Astrocyte (in vitro differentiated cells and primary cell): ENCODE measurements at places on chromosomes 1 and 21. TPM values are rescaled to one million over a fixed set of nuclear protein-coding genes. Genes with fewer than 3 reads are reported as not detected.

- no peak for DNase-seq
Observed at GRCh38 chr1:200899015-200899386, 4.3 kb downstream of the INAVA start.

DNA sequence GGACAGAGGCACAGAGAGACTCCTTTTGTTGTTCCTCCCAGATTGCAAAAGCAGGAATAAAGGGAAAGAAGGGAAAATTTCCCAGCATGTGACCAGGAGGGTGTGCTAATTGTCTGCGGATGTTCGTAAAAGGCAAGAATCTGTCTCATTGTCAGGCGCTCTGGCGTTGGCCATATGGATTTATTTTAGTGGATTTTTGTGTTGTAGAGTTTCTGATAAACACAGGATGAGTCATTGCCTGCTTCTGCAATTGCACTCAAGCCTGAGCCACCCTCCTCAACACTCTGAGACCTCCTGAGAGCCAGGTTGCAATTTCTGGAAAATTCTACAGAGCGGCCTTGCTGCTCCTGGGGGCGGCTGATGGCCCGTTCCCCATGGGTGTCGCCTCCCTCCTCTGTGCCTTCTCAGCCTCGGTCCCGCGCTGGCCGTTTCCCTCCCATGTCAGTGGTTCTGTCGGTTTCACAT is 227.7 kb downstream of the KAZN start:
- peak; percentile 87 for DNase-seq

Gene SPATA21
- total RNA-seq, result not detected in 2 replicates

DNA sequence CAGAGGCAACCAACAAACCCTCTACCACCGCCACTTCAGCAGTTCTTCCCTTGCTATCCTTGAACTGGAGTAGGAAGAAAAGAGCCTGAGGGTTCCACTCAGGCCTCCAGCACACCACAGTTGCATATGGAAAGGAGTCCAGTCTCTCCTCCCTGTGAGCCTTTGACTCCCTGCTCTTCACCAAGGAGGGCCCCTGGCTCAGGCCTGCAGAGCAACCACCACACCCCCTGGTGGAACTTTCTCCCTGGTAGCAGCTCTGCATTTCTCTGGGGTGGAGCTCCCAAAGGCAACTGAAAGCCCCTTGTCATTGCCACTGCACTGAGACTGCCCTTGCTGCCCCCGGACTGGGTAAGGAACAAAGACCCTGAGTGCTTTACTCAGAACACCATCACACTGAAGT is 1021.5 kb upstream of the ADGRL2 start:
- no peak for DNase-seq

- no peak for DNase-seq
Observed at GRCh38 chr1:36883315-36883949, 150.9 kb downstream of the GRIK3 start.

- no peak for DNase-seq
Observed at GRCh38 chr1:234942879-234943506, 185.6 kb downstream of the TOMM20 start.

Gene RPTN
- 0.07 and 0.09 TPM in 2 replicates for total RNA-seq

GRCh38 chr1:31207569-31207968 is 32.1 kb downstream of the NKAIN1 start:
- DNase-seq, result no peak

DNA sequence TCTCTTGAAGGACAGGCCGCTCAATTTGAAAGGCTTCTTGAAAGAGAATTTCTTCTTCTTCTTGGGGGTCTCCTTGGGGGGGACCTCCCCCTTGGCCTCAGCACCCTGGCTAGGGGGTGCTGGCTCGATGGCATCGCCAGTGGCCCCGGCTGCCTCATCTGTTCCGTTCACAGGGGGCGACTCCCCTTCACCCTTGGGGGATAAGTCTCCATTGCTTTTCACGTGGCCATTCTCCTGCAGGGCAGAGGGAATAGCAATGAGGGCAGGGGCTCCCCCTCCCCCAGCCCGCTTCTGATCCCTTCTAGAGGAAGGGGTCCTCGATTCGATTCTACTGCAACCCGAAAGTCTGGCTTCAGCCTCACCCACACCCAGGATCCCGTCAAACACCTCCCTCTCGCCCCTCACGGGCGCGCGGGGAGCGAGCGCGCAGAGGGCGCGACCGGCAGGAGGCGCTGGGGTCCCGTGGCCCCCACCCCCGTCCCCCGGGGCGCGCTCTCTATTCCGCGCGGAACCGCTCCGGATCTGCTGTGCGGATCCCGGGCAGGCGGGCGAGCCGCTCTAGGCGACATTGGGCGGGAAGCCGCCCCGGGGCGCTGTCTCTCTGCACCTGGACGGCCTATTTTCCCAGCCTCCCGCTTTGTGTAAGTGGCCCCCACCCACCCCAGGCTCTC is 1.0 kb downstream of the MARCKSL1 start:
- no peak for DNase-seq

DNA sequence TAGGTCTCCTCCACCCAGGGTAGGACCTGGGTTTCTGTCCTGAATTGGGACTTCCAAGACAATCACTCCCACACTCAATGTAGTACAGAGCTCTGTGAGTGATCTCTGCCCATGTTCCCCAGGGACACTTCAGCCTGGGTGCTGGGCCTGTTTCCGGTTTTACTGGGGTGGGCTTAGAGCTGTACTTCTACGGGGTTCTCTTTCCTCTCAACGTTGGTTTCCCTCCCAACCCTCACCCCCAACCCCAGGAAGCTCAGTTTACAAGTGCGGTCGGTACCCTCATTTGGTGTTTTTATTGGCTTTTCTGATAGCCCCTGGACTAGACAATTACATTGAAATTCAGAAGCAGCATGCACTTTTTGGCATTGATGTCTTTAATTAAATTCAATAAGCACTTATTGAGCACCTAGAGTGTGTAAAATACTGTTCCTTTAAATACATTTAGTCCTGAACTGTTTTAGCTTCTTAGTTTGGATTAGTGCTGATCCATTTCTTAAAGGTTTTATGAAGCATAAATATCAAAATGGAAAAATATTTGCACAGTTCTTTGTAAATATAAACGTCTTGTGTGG is 542 bp upstream of the XPR1 start:
- no peak for DNase-seq

GRCh38 chr1:58749646-58750045 is 34.2 kb downstream of the JUN start:
- DNase-seq, result no peak

- DNase-seq, result no peak
Observed at GRCh38 chr1:205192287-205192686, 19.2 kb downstream of the DSTYK start.

DNA sequence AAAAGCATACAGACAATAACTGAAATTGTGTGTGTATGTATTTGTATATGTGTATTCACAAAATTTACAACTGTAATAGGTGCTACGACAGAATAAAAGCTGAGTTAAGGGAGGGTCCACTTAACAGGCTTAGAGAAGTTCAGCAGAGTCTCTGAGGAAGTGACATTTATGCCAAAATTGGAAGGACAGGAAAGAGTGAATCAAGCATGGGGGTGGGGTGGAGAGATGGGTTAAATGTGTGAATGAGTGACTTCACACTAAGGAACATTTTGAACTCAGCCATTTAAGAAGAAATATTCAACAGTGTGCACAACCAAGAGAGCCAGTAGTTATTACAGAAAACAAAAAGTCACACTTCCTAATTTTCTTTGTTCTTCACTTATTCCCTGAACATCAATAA is 53.8 kb upstream of the RGS1 start:
- no peak for DNase-seq

Gene BSND
- not detected in 2 replicates for total RNA-seq
